ENCODE measurements at places on chromosomes 2 and 18.
A peak's percentile ranks its signal among the peaks of the same experiment; 100 is the strongest.

DNA sequence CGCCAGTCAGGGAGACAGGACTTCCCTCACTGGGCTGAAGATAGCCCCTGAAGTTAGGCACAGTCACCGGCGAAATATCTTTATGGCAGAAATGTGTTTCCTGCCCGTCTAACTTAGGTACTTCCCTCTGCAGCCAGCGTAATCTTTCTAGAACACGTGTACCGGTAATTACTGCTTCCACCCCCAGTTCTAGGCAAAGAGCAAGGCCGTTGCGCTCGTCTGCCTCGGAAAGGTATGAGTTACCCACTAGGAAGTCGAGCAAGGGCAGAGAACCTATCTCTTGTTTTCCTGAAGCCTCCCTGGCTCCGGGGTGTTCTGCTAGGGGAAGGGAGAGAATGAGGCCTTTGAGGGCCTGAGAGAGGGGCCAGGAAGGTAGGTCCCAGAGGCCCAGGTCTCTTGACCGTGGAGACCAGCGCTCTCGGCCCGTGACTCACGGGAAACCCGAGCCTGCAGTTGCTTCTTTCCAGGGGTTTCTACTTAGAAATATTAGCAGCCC, 70.0 kb downstream of the TWSG1 start:
- no peak for DNase-seq

- no peak for DNase-seq
These were observed 37.5 kb downstream of the UXS1 start for GRCh38 chr2:106156305-106157296.

GRCh38 chr18:59909289-59910036, 9.7 kb downstream of the PMAIP1 start:
- DNase-seq = no peak

- DNase-seq = no peak
These were observed 207.0 kb upstream of the RAB12 start for GRCh38 chr18:8402237-8402636.

- DNase-seq = no peak
These were observed 59.8 kb downstream of the SH3BP4 start for GRCh38 chr2:235011607-235011928.

GRCh38 chr2:171889333-171889732, 4.7 kb downstream of the SLC25A12 start:
- DNase-seq = no peak

- no peak for DNase-seq
These were observed 106.9 kb upstream of the THOC1 start for GRCh38 chr18:374721-375168.

DNA sequence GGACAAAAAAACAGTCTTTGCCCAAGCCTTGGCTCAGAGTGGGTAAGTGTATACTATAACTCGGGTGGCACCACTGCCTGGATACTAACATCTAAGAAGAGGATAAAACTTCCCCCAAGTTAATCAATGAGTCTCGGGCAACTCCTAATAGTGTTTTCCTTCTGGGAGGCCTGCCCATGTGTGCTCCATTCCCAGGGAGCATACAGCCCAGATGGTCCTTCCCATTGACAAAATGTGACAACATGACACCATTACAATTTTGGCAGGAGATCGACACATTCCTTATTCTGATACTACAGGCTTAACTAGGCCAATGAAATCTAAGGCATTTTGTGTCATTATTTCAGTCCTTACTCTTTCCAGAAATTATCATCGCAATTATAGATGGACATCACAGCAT, 52.7 kb upstream of the CRIM1 start:
- DNase-seq = no peak

DNA sequence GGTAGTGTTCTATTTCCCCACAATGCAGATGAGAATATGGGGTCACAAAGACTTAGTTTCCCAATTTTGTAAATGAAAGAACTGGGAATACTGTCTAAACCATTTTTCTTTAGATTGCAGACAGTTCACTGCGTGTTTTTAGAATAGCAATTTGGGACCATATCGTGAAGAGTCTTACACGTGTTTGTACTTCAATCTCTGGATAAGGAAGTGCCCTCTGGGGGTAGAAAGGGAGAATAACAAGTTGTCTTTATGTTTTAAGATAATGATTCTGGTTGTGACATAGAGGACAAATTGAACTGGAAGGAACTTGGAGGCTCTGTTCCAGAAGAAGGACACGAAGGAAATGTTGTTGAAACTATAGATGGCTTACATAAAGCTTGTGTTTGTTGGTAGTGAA, 457.7 kb downstream of the CBLN2 start:
- DNase-seq = no peak

DNA sequence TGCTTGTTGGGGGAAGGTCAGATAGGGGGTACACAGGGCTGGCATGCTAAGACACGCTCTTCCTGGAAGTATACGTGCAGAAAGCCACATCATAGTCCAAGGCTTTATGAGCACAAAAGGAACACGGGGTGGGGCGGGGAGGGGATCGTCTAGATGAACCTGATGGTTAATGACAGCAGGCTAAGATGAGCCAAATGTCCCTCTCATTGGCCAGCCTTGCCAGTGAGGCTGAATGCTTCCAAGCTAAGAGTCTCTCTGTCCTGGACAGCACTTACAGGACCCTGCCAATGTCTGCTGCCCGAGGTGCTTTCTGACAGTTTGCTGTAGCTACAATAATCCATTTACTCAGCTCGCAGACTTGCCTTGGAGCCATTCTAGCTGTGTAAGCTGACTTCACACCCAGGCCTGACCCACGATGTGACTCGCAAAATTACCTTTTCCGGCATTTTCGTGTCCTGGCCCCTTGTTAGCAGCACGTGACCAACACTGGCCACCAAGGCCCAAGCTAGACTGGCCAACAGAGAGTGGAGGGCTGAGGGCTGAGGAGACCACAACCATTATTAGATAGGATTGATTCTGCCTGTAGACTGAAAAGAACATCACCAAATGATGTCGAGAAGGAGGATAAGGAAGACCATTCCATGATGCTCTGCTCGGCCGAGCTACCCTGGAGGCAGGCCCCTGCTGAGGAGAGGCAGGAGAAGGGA, 84.2 kb downstream of the MALT1 start:
- no peak for DNase-seq

DNA sequence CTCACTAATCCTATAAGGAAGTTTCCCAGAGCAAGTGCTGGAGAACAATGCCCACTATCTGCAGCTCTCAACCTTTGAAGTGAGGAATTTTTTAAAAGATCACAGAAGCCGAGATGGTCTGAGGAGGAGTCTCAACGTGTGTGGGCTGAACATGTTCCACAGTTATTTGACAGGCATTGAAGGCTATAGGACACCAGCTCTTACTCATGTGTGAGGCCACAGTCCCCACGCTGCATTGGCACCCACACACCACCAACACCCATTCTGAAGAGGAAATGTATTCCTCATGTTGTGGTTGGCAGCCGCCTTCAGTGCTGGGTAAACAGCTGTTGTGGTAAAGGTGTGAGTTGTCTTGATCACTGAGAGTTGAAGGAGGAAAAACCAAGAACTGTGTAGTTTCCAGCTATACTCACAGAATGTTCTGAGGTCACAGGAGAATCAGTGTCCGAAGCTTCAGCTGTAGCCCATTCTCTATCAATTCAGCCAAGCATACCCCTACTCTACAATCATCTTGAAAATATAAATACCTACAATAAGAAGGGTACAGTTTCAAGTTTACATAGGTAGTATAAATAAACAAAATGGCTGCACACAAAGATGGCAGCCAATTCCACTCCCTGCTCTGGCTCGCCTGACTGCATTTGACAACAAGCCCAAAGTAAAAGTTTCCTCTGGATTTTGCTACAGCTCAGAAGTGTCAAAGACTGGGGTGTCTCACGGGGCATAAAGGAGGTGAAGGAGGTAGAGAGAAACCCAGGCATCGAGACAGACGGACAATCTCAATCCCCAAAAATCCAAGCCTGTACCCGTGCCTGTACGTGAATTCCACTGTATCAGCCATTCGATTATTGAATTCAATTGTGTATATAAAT, 12.1 kb downstream of the CD226 start:
- DNase-seq = peak; percentile 74

DNA sequence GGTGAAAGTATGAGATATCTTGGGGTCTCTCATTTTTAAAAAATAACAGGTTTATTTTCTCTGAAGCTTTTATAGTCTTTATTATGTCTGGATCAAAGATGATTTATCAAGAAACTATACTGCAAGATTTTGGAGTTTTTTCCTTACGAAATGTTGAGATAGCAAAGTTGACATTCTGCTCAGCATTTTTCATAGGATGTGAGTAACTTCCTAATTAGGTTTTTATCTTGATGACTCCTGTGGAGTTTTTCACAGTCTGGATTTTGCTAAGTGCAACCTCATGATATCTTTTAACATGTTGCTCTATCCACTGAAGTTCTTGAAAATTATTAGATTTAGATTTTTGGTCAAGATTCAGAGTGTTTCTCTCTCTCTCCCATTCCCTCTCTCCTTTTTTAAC, 17.8 kb downstream of the TCF7L1 start:
- no peak for DNase-seq

GRCh38 chr2:120794716-120795115, 59.0 kb downstream of the GLI2 start:
- no peak for DNase-seq

DNA sequence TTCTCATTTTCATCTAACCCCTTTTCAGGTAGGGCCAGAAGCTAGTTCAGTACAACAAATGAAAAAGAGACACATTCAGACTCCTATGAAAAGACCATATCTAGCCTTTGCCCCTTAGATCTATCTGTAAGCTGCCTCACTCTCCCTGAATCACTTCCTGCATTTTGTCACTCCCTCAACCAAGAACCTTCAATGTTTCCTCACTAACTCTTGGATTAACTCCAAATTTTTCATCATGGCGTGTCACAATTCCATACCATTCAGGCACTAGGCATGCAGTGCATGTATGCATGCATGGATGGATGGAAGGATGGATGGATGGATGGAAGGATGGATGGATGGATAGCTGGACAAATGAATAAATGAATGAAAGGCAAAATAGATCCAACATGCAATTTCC, 356.9 kb downstream of the TNS1 start:
- DNase-seq = no peak

GRCh38 chr18:47513614-47514013, 262.2 kb upstream of the SKOR2 start:
- no peak for DNase-seq

DNA sequence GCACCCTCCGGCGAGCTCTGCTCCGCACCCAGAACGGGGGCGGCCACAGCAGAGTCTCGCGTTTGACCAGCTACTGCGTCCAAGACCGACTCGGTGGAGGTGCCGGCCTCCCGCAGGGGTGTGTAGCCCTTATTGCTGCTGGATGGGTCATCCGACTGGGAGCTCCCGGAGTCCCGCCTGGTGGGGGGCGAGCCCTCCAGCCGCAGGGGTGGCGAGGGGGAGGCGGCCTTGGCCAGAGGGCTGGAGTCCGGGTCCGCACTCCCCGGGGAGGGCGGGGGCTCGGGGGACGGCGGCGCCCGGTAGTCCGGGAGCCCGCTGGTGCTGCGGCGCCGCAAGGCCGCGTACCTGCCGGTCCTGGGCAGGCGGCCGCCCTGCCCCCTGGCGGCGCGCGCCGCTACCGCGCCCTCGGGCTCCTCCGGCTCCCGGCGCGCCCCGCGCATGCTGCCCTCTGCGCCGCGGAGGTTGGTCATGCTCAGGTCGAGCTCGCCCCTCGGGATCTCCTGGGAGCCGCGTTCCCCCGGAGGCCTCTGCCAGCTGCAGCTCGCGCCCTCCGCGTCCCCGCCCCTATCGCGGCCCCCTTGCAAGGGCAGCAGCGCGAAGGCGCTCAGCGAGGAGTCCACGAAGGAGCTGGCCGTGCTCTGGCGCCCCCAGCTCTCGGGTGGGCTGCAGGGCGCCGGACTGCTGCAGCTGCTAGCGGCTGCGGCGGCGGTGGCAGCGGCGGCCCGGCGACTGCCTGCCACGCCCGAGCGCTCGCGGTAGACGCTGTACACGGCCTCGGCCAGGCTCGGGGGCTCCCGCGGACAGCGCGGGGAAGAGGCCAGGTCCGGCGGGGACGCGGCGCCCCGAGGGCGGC, 4.8 kb downstream of the TMEM200C start:
- no peak for DNase-seq

- no peak for DNase-seq
These were observed 2.4 kb upstream of the EVX2 start for GRCh38 chr2:176085861-176086771.

GRCh38 chr2:10362898-10363454, 60.3 kb downstream of the HPCAL1 start:
- no peak for DNase-seq

- no peak for DNase-seq
These were observed 275.3 kb upstream of the RAB12 start for GRCh38 chr18:8333961-8334360.

DNA sequence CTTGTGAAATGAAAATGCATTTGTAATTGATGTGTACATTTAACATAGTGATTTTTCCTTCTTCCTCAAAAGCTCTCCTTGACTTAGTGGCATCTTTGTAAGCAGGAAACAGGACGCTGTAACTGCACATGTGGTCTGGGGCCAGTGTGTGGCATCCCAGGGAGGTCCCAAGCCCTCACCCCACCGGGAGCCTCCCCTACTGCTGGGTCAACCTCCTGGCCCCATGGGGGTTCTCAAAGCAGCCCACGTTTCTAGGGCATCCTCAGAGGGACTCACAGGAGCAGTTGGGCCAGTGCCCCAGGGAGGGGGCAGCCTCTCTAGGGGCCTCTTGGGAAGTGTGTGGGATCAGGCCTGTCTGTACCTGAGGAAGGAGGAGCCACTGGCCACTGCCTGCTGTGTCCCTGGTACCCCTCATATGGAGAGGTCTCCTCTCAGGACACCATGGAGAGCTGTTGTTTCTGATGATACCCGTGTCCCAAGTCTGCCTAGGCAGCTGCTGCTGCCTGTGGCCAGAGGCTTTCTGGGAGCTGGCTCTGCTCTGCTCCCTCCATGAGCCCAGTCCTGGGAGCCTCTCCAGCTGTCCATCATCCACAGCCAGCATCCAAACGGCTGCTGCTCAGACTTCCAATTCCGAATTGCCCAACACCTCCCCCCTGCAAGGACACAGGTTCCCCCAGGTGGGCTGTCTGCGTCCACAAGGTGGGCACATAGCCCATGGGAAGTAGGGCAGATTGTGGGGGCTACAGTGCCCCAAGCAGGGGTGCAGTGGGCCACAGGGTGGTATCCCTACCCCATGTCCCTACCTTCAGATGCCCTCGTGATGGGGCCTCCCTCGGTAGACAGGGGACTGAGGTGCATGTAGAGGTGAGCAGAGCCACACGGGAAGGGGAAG, 13.4 kb downstream of the ARHGEF4 start:
- no peak for DNase-seq

DNA sequence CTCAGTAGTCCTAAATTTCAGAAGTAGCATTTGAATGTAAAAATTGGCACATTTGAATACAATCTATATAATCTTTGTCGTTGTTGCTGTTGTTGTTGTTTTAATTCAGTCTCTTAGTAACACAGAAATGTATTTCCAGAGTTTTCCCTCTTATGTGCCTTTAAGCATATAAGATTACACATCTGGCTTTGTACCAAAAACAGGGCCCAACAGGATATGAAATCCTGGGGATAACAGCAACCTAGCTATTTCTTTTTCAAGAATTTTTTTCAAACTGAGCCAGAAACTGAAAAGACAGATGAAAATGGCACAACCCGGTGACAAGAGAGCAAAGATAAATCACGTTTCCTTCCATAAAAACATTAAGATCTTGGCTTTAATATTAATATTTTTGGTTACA, 906.7 kb downstream of the NRXN1 start:
- DNase-seq = no peak

Data from activated effector memory CD4-positive, alpha-beta T cell treated with Interleukin-2 at 50 U/mL for 16 hours (primary cell).